ENCODE measurements at places on chromosomes 6 and 20.

- no peak for DNase-seq
These were observed 396.5 kb downstream of the SMOC2 start for GRCh38 chr6:168837254-168838036.

GRCh38 chr6:15505463-15505918 is 157.3 kb downstream of the DTNBP1 start:
- DNase-seq: no peak

GRCh38 chr6:108897371-108897770 is 49.1 kb downstream of the ARMC2 start:
- no peak for DNase-seq

GRCh38 chr20:49945701-49946477 is 9.7 kb downstream of the RNF114 start:
- no peak for DNase-seq

- DNase-seq: no peak
These were observed 479.5 kb downstream of the CD83 start for GRCh38 chr6:14597090-14597489.

DNA sequence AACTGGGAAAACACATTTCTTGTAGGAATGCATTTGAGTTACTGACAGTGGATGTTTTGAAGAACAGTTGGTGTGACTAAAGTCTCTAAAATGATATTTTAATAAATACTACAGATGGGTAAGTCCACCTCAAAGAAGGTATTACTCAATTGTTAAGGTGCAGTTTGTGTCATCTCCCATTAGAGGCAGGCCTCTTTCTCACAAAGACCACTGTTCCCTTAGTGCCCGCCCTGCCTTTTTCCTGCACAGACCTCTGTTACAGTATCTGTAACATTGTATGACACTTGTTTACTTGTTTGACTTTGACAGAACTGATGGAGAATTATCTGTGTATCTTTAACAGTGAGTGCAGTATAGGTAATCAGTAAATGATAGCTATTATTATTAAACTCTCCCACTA is 5.2 kb upstream of the CRIP3 start:
- DNase-seq: no peak

DNA sequence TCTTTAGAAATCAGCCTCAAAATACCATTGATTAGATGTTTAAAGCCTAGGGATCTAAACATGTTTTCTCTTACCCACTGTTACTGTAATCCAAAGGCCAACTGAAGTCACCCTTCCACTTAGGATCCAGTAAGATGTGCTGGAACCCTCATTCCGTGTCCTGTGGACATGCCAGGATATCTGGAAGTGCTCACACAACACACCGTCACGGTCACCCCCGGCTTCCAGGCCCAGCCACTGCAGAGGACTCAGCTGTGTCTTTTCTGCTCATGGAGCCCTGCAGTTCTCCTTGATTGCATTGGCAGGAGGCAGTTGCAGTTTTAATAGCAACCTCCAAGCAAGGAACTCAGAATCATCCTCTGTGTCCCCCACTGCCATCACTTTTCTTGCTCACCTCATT is 93.3 kb downstream of the CAP2 start:
- DNase-seq: no peak

DNA sequence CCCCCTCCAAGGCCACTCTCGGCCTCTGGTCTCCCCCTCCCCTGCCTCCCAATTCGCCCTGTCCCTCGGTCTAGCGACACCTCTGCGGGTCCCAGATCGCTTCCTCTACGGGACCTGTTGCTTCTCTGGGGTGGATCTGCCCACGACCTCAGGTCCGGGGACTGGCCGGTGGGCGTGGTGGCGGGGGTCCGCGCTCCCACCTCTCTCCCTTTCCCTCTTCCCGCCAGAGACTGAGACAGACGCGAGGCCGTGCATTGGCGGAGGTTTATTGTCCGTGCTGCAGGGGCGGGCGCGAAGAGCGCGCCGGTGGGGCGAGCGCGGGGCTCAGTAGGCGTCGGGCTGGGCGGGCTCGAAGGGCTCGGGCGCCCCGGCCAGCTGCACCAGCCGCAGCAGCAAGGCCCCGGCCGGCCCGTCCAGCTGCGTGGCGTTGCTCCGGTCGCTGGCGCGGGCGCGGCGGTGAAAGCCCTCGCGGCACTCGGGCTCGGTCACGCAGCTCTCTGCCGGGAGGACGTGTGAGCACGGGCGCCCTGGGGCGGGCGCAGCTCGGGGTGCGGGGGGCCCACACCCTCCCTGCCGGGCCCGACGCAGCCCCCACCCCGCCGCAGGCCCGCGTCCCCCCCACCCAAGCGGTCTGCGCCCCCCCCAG is 2.1 kb downstream of the AVP start:
- no peak for DNase-seq

DNA sequence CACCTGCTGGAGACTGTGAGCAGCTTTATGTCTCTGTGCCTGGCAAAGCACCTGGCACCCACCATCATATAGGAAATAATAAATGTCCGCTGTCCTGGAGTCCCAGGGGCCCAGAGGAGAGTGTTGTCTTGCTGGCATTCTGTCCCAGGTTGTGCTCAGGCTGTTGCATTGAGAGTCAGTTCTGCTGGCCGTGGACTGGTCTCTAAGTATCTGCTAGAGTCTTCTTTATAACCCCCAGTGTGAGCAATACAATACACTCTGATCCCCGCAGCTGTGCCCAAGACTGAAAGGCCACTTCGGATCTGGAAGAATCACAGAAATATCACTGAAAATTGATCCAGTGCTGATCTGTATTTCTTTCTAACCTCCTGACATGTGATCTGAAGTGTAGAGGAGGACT is 38.3 kb upstream of the HINT3 start:
- no peak for DNase-seq

- DNase-seq: no peak
These were observed 4.1 kb upstream of the TFAP2C start for GRCh38 chr20:56624786-56625681.

DNA sequence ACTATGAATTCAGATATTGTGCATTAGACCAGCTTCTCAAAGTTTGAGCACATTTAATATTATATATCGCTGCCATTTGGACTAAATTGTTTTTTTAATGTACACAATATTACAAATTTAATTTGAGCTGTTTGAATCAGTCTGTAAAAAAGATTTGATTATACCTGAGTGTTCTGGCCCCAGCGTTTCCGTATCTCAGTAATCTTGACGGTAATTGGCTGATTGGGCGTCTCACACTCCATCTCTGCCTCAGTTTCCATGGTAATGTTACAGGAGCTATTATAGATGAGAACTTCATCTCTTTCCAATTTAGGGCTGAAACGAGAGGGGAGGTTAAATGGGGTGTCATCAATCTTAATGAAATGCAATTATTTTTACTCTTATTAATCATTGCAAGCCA is 77.3 kb downstream of the PKHD1 start:
- no peak for DNase-seq
